ENCODE measurements at places on chromosomes 7 and 10.

DNA sequence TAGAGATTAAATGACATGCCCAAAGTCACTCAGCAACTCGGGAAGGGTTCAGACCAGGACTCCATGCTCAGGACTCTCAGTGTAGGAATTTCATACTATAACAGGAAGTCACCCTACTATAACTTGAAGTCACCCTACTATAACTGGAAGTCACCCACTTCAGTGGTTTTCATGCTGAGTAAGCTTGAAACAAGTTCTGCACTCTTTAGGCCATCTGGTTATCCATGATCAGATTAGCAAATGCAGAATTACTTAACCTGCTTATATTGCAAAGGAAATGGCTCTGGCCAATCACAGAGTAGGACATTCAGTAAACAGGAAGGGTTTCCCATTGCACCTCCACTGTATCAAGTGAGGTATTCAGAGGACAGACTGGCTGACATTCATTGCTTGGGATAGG is 1240.4 kb downstream of the GATA3 start:
- DNase-seq: no peak

DNA sequence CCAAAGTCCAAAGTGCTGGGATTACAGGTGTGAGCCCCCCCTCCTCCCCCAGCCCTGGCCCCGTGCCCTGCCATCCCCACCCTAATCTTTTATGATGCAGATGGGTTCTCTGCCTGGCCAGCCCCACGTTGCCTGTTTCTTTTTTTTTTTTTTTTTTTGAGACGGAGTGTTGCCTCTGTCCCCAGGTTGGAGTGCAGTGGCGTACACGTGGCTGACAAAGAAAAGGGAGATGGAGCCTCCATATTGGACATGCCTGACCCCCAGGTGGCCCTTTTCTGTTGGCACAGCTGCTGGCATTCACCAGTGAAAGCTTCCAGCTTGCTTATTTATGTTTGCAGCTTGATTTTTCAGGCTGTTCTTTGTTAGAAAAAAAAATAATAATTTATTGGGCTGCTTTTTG is 235.3 kb downstream of the CCDC3 start:
- DNase-seq: no peak

DNA sequence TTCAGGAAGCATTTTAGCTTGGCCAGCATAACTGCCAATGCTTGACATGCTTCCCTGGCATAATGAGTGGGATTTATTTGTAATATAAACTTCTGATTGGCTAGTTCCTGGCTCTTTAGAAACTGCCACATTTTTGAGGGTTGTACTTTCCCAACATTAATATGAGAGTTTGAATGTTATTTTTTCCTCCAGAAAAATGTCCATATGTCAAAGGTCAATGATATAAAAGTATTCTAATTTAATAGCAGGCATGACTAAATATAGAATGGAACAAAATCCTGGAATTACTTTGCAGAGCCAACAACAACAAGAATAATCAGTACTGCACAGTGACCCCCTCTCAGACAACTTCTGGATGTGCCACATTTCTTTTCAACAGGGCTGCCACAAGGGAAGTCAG is 352.6 kb downstream of the PRPF18 start:
- no peak for DNase-seq

DNA sequence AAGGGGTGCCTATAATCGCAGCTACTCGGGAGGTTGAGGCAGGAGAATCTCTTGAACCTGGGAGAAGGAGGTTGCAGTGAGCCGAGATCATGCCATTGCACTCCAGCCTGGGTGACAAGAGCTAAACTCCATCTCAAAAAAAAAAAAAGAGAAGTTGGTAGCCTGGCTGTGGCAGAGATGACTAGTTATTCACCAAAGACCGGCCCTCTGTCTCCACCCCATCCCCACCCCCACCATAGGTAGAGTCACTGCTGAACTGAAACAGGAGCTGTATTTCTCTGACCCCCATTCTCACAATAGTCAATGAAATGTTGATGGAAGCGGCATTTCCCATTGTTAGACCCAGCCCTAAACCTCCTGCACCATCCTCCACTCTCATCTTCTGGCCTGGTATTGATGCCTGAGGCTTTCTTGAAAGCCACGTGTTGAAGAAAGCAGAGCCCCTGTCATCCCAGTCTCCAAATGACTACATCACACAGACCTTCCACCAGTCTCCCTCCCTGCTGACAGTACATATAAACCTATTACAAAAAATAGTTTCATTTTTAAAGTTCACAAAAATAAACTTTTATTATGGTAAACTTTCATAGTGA is 9.4 kb upstream of the PIK3CG start:
- no peak for DNase-seq

- no peak for DNase-seq
Measured at GRCh38 chr10:102119417-102120141, 589 bp downstream of the LDB1 start.

DNA sequence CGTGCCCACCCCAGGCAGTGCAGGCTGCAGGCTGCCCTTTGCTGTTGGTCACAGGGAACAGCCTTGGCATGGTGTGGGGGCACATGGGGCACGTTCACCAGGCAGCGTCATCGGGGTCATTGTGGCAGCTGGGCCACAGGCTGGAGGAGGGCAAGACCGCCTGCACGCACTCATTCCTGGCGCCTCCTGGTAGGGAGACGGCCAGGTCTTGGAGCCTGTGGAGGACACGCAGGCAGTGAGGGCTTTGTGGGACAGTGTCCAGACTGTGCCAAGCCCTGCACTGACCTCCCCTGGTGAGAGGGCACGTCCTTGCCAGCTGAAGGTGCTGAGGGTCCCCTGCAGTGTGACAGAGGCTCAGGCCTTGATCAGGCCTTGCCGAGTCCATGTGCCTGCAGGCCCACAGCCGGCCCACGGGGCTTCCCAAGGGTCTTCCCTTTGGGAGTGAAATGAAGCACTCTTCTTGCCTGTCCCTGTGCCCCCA is 76.4 kb downstream of the NKX6-2 start:
- DNase-seq: no peak

DNA sequence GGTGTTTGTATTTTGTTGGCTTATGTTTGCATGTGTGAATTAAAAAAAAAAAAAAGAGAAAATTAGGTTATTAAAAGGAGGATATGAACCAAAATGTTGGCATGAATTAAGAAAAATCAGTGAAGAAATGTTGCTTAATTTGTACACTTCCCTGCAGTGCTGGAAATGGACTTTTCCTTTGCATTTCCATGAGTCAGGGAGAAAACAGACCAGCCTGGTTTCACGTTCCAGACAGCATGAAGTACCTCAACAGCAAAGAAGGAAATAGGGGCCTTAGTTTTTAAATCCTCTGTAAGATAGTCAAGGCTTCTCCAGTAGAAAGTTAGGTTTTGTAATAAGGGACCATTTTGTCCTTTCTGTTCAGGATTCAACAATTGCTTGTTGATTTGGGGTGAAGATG is 159.7 kb downstream of the CELF2 start:
- no peak for DNase-seq

DNA sequence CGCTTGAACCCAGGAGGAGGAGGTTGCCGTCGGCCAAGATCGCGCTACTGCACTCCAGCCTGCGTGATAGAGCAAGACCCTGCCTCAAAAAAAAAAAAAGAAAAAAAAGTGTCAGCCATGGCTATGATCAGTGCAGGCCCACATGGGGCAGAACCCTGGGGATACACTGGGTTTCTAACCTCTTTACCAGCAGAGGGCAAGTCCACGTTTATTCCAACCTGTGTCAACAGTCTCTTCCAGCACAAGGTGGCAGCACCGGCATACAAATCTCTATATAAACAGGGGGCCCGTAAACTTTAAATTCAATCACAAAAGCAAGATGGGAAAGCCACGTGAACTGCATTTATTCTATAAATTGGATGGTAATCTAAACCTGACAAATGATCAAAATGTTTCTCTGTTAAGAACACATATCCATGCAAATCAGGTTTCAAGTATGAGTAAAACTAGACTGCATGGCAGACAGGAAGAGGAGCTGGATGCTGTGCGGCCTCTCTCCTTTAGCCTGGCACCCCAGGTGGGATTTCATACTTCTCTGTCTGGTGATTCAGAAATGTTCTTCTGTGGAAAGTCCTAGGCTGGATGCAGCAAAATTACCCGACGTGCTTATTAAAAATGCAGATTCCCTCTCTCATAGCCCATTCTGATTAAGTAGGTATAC is 60.0 kb upstream of the STEAP1B start:
- peak; percentile 6 for DNase-seq

- DNase-seq: no peak
Measured at GRCh38 chr7:133021196-133021595, 60.7 kb downstream of the CHCHD3 start.

DNA sequence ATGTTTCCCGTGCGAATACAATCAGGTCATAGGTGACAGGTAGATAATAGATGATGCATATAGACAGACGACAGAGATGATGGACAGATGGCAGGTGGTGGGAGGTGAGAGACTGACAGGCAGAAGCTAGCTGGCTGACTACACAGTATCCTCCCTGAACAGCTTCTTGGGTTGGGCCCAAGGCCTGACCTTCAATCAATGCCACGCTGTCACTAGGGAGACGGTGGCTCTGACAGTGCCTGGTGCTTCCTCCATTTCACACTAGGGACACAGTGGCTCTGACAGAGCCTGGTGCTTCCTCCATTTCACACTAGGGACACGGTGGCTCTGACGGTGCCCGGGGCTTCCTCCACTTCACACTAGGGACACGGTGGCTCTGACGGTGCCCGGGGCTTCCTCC is 200.1 kb downstream of the DIP2C start:
- DNase-seq: no peak

DNA sequence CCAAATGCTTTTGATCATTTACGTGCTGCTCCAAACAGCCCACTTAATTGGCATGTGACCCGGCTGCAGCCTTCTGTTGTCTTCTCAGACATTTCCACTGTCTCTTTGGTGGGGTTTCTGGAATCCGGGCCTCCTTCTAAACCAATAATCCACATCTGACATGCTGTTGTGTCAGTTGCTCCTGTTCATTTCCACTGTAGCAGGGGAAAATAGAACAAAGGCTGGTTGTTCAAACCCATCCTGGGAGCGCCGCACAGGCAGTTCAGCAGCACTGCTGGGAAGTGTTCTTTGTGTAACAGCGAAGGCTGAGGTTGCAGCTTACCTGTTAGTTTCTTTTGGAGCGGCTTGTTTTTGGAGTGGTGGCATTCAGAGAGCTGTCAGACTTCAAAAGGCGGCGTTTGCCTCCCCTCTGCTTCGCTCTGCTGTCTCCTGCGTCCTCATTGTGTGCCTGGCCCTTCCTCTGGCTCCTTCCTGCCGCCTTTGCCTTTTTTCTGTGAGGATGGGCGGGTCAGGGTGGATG is 149.4 kb downstream of the SNX10 start:
- DNase-seq: no peak

GRCh38 chr10:75919913-75920312 is 488.5 kb downstream of the LRMDA start:
- DNase-seq: no peak

Data from stimulated activated CD8-positive, alpha-beta memory T cell treated with anti-CD3 and anti-CD28 coated beads, Interleukin-4, amount 100 ng/mL, for 4 hours (primary cell).